Stimulated activated CD8-positive, alpha-beta memory T cell treated with anti-CD3 and anti-CD28 coated beads, Interleukin-4, amount 100 ng/mL, for 48 hours (primary cell): ENCODE measurements at places on chromosomes 3 and 15.

- no peak for DNase-seq
Observed at GRCh38 chr15:100777821-100778220, 101.8 kb upstream of the ALDH1A3 start.

- DNase-seq = no peak
Observed at GRCh38 chr15:90989040-90989768, 5.1 kb downstream of the PRC1 start.

DNA sequence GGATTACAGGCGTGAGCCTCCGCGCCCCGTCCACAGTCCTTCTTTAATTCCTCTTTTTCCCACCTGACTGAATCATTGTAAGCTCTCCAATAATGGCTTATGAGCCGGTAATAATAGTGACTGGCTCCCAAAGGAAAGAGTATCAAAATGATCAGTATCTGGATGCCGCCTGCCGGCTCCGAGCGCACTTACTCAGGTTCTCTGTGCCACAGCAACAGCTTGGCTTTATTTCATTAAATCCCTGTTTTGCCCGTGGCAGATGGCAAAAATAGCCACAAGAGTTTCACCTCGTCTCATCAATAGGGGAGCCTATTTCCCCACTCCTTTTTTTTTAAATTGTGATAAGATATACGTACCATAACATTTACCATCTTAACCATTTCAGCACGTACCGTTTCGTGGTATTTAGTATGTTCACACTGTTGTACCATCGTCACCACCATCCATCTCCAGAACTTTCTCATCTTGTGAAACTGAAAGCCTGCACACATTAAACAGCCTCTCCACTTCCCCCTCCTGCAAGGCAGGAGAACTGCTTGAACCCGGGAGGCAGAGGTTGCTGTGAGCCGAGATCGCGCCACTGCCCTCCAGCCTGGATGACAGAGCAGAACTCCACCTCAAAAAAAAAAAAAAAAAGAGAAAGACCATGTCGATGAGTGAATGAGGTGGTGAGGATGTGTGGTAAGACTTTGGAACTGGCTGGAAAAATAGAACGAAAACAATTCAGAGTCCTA is 80.7 kb upstream of the DLG1 start:
- DNase-seq = no peak

- DNase-seq = no peak
Observed at GRCh38 chr15:65338366-65338765, 33.9 kb downstream of the RNU5B-1 start.

- DNase-seq = no peak
Observed at GRCh38 chr3:10011631-10012030, 14.6 kb upstream of the FANCD2 start.

- DNase-seq = peak; percentile 89
Observed at GRCh38 chr15:94230883-94231722, at the start of gene MCTP2. Gene MCTP2 (plus strand): TSS chr15:94231561. CDS start chr15:94298266, 66,705 bp downstream.

GRCh38 chr3:9876991-9877390 is 3.1 kb downstream of the CIDEC start:
- no peak for DNase-seq

- no peak for DNase-seq
Observed at GRCh38 chr15:38212729-38213351, 39.8 kb upstream of the SPRED1 start.

DNA sequence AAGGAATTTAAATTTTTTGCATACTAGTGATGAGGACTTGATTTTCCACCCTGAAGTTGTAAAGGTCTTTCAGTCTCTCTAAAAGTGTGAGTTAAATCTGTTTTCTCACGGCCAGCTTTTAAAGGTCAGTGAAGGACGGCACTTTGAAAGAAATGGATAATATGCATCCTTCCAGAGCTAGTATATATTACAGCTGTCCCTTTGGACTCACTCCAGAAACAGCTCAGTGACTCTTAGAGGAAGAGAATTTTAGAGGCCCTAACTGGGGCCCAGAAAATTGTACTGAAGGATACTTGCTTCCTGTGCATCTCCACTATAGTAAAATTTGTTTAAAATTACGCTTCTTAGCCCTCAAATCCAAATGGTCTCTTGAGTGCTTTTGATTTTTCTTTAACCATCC is 41.6 kb downstream of the PIK3CA start:
- no peak for DNase-seq

- DNase-seq = no peak
Observed at GRCh38 chr15:58087871-58088270, 22.4 kb upstream of the ALDH1A2 start.

- DNase-seq = no peak
Observed at GRCh38 chr3:42037318-42037945, 53.7 kb upstream of the TRAK1 start.

- no peak for DNase-seq
Observed at GRCh38 chr3:46626039-46626438, 13.7 kb downstream of the FAM240A start.

GRCh38 chr3:188900421-188900951 is 271.3 kb upstream of the TPRG1 start:
- DNase-seq = no peak

DNA sequence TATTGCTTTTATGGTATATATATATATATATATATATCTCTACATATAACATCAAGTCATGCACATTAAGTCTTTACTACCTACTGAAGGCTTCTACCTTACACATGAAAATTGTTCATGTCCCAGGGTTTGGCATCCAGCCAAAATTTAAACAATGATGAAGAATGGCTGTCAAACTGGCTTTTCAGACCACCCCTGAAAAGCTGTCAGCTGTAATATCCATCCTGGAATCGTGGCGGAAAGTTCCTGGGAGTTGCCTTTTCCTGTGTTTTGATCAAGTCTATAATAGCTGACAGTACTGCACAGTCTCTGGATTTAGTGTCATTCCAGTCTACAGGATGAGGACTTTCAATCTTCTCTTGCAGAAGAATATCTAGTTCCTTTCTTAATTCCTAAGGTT is 48.3 kb downstream of the DHX36 start:
- DNase-seq = no peak

- peak; percentile 50 for DNase-seq
Observed at GRCh38 chr3:52532838-52533622, 627 bp downstream of the NT5DC2 start.

DNA sequence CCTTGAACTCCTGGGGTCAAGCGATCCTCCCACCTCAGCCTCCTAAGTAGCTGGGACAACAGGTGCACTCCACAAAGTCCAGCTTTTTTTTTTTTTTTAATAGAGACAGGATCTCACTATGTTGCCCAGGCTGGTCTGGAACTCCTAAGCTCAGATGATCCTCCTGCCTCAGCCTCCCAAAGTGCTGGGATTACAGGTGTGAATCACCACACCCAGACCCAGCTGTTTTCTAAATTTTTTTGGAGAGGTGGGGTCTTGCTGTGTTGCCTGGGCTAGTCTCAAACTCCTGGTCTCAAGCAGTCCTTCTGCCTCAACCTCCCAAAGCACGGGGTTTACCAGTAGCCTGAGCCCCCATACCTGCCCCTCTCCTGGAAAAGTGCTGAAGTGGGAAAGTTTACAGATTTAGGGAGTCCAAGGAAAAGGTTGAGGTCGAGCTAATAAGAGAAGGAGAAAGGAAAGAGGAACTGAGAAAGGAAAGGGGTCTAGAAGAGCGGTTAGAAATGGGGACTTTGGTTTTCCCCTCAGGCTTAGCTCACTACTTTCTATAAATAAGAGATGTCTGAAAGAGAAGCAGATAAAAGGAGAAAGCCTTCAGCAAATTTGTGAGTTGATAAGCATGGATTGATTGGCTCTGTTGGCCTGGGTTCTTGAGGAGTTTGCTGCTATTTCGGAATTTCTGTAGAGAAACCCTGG is 23.6 kb downstream of the UBE2E1 start:
- DNase-seq = no peak
